ENCODE measurements at places on chromosomes 5 and 9.

- no peak for DNase-seq
Measured at GRCh38 chr5:14298126-14298847, 155.1 kb downstream of the TRIO start.

GRCh38 chr9:125943831-125944230 is 196.7 kb downstream of the PBX3 start:
- no peak for DNase-seq

DNA sequence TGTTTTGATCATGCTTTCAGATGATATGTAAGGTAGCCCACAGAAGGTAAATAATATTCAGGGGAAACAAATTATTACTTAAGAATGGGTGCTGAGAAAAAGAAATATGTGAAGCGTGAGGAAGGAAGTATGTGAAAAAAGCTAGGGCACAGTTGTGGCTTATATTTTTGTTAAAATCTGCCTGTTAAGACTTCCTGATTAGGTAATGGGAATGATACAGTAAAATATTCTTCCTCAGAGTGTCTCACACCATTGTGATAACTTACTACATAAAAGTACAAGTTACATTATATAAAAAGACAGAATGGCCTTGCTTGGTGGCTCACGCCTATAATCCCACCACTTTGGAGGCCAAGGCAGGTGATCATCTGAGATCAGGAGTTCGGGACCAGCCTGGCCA is 18.7 kb upstream of the PARP8 start:
- no peak for DNase-seq

GRCh38 chr9:69494763-69495162 is 169.7 kb downstream of the ENTREP1 start:
- DNase-seq = no peak

DNA sequence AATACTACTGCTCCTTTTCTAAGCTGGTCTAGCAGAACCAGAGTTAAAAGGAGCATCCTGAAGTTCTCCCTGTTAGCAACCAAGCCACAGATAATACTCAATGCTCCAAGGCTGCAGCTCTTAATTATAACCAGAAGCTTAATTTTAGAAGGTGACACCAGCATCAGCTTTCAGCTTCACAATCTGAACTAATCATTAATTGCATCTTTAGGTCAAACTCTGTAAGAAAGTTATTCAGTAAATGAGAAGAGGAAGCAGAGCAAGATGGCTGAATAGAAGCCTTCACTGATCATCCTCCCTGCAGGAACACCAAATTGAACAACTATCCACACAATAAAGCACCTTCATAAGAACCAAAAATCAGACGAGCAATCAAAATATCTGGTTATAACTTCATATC is 38.5 kb downstream of the APBA1 start:
- no peak for DNase-seq

DNA sequence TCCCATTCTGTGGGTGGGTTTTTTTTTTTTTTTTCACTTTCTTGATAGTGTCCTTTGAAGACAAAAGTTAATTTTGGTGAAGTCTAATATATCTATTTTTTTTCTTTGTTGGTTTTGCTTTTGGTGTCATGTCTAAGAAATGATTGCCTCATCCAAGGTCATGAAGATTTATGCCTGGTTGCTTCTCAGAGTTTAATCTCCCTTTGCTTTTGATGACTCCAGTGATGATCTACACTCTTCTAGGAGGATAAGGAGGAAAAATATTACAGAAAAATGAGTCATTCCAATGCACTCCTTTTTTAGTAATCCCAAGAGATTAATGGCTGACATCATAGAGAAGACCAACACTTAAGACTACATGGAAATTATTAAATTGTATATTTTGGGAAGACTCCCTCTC is 79.7 kb upstream of the ICE1 start:
- no peak for DNase-seq

DNA sequence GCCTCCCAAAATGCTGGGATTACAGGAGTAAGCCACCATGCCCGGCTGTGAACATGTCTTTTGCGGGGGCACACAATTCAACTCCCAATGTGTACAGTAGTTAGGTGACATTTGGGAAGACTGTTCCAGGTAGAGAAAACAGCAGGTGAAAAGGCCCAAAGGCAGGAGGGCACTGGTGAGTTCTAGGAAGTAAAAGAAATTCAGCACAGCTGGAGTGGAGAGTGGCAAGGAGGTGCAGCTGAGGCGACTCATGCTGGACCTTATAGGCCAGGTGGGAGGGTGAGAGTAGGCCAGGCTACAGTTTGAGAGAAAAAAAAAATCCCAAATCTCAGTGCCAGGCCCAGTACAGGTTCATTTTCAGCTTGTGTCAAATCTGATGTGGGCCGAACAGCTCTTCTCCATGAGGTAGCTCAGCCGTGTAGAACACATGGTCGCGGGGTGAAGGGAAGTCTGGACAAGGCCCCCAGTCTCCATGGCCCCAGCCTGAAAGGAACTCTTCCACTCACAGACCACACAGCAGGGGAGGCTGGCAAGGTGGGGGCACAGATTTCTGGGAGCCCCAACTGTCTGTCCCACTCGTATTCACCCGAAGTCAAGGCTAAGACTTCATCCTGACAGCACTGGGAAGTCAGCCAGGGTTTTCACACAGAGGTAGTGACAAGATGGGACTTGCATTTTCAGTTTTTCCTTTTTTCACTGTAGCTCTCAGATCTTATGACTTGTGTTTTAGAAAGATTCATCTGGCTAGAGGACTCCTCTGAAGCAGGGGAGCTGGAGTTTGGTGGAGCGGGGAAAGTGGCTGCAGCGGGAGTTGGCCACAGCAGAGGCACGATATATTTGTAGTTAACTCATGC is 4.5 kb upstream of the HNRNPAB start:
- DNase-seq = no peak
